ENCODE measurements at places on chromosomes 4 and X. TPM values are rescaled to one million over a fixed set of nuclear protein-coding genes. Genes with fewer than 3 reads are reported as not detected.

Gene CHRNA9
- not detected for total RNA-seq

Gene SSX1
- total RNA-seq: not detected

Gene REELD1
- not detected for total RNA-seq

DNA sequence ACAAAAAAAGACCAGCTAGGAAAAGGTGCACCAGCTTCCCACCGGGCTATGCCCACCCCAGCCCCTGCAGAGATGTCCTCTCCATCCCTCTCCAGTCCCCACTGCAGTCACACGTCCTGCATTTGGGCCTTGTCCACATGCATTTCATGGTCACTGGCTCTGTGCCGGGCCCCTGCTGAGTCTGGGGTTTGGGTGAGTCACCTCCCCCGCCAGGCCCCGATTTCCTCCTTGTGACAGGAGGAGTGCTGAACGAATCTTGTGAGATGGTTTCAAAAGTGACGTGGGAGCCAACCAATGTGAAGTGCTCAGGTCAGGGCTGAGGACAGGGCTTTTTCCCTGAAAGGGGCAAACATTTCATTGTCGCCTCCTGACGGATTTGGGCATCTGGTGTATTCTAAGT is 7.1 kb downstream of the CPZ start:
- ATAC-seq: no peak

DNA sequence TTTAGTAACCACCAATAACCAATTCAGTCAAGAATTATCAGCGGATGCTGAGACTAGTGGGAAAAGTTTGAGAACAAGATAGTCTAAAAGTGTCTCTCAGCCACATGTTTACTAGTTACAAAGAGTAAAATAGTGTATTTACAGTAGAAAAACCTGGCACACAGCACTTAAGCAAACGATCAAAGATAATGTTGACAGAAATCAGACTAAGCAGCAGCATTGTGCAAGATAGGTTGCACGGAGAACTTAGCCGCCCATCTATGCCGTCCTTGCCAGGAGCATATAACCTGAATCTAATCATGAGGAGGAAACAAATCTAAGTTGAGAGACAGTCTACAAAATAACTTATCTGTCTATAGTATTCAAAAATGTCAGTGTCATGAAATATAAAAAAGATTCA is 35.3 kb downstream of the KLHL5 start:
- ATAC-seq: no peak

GRCh38 chr4:25922812-25923369 is 8.9 kb downstream of the SMIM20 start:
- no peak for ATAC-seq

DNA sequence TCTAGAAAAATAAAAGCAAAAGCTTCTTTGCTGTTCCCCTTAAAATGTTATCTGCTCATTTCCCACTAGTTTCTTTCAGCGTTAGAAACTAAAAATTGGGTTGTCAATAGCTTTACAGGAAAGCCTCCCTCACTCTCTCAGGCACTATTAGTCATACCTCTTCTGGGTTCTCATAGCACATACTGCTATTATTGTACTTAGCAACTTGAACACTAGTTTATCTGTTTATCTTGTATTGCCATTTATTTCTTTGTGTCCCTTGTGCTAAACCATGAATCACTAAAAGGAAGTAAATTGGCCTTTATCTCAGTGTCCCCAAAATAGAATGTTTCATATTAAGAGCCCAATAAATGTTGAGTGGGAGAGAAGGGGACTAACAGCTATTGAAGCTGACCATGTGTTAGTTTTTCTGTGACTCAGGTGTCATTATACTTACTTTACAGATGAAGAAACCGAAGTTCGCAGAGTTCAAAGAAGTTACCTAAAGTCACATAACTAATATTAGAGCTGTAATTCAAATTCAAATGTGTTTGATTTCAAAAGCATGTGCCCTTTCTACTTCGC is 124.8 kb upstream of the CITED1 start:
- no peak for ATAC-seq

- ATAC-seq: no peak
These were observed 719.5 kb upstream of the SLIT2 start for GRCh38 chr4:19531906-19532848.

- ATAC-seq: no peak
These were observed 1.5 kb upstream of the PAPSS1 start for GRCh38 chr4:107721436-107722100.

DNA sequence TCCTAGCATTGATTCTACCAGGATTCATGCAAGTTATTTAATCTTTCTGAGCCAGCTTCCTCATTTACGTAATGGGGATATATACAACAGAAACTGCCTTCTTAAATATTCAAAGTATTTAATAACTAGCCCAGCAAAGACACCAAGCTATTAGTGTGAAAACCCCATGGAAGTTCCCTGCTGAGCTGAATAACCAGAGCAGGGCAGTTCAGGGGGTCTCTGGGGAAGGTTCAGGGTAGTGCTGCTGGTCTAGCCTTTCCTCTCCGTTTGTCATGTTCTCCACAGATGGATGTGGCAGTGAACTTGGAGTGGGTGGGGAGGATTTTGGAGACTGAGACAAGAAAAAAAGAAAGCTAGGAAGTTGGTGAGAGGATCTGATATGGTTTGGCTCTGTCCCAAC is 240.8 kb upstream of the TAPT1 start:
- ATAC-seq: no peak
